Umbilical cord (tissue), 2 donors: ENCODE measurements at places on chromosomes 11 and 22.

- DNase-seq: no peak
These were observed 51.6 kb upstream of the APOA1 start for GRCh38 chr11:116888884-116889549.

- peak; percentile 40 for DNase-seq
These were observed at the start of gene GRK2 for GRCh38 chr11:67266449-67267187. Gene GRK2 (plus strand): TSS chr11:67266473. CDS start chr11:67266700, 227 bp downstream.

DNA sequence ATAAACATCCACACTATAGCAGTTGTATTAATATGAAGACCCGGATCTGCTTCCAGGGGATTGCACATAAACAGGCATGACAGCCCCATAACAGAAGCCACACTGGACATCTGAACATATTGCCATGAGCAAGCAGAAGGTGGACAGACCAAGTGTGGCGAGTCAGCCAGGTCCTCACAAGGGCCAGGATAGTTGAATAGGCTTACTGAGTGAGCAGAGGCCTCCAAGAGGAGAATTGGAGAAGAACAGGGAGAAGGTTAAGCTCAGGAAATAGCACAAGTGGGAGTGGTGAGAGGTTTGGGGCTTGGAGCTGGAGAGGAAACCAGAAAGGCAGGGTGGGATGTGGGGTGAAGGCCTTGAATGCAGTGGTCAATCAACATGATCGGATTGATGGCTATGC, 10.8 kb downstream of the SLC35C1 start:
- DNase-seq: no peak

GRCh38 chr11:82899186-82899820, 927 bp downstream of the PRCP start:
- no peak for DNase-seq

DNA sequence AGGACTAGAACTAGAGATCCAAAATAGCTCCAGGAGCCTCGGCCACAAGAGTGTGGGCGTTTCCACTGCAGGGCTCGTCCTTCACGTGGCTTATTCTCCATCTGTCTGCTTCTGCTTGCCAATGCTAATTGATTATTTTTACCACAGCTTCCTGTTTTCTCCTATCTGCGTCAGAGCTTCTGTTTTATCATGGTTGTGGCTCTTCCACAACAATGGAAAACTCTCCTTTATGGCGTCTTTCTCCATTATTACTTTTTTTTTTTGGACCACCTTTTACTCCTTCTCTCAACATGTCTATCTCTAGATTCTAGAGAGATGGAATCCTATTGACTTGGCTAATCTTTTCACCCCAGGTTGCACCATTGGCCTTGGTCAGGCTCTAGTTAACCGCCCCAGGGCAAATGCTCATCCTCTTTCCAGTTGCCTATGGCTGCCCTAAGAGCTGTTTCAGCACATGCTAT, 25.9 kb downstream of the CAT start:
- DNase-seq: no peak
